Neural progenitor cell (in vitro differentiated cells): ENCODE measurements at places on chromosomes 6 and 20.

GRCh38 chr20:8536262-8536618 is 404.2 kb downstream of the PLCB1 start:
- DNase-seq, result no peak

GRCh38 chr20:62735331-62735821 is 26.7 kb downstream of the NTSR1 start:
- no peak for DNase-seq

DNA sequence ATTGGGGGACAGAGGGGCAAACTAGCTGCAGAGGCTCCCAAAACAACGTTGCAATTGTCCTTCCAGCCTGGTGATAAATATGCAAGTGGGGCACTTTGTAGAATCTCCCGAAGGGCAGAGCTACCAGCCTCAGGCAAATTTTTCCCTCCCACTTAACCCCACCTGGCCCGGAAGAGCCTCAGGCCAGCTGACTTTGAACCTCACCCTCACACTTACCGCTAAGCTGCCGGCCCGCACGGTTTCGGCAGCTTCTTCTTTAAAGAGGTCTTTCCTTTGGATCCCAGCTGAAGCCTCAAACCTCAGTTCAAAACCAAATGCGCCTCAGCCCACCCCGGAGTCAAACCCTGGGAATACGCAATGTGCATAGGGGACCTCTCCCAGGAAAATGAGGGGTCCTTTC is 2.5 kb downstream of the OVOL2 start:
- no peak for DNase-seq

DNA sequence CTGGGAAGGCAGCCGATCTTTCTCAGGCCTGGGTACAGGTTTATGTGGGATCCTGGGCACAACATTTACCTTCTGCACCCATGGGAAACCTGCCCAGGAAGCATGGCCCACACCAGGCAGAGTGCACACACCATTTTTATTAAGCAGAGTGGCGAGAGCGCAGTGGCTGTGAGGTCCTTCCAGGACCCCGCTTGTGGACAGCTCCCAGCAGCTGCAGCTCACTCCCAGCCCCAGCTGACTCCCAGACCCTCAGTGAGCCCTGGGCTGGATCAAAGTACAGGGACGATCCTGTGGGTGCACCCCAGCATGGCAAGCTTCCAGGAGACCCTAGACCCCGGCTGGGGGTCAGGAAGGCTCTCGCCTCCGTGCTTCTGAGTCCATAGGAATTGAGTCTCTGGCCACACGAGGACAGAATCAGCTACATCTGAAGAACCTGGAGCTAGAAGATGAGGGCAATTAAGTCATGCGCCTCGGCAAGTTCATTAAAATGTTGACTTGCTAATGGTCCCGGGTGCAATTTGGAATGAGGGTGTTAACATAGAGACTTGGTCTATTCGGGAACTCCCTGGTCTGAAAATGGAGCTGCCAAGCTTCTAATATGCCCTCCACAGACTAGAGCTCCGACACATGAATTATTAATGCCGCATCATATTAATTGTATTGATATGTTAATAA is 65.4 kb upstream of the SLCO4A1 start:
- peak; percentile 78 for DNase-seq

- no peak for DNase-seq
These were observed 142.2 kb upstream of the AFDN start for GRCh38 chr6:167684276-167685104.

DNA sequence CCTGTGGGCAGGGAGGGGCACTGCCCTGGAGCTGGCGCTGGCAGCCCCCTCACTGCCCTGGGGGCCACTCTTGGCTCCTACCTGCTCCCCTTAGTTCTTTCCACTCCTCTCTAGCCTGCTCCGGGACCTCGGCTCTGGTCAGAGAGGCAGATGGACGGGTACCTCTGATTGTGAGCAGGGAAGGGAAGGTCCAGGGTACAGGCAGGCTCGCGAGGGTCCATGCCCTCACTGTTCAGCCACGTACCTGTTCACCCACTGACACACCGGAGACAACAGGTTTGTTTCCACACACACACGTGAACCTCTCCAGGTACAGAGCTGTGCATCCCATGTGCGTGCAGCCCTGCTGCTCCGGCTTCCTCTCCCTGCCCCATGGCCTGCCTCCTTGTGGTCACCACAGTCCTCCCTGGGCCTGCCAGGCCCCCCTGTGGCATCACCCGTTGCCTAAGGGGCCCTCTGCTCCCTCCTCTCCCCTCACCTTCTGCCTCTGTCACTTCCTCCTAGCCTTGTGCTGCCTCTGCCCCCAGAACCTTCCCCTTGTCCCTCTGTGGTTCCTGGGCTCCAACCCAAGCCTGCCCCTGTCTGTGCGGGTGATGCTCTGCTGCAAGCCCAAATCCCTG is 2.3 kb downstream of the EMILIN3 start:
- no peak for DNase-seq

- DNase-seq, result no peak
These were observed 47.4 kb downstream of the COL21A1 start for GRCh38 chr6:56199956-56200355.
